ENCODE measurements at places on chromosomes 11 and 22.

DNA sequence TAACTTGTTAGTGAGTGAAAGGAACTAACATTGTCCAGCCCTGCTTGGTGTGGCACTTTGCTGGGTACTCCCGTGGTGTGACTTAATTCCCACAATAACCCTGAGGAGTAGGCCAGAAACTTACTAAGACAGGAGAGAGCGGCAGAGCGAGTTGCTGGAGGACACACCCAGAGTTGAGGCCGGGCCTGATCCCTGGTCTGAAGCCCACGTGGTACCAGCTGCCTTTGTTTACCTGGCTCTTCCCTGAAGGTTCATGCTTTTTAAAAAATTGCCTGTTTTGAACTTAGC lies 594 bp downstream of the MPST start:
- peak; percentile 11 for DNase-seq

- DNase-seq: no peak
Measured at GRCh38 chr11:81104051-81104450, 1629.6 kb downstream of the FAM181B start.

DNA sequence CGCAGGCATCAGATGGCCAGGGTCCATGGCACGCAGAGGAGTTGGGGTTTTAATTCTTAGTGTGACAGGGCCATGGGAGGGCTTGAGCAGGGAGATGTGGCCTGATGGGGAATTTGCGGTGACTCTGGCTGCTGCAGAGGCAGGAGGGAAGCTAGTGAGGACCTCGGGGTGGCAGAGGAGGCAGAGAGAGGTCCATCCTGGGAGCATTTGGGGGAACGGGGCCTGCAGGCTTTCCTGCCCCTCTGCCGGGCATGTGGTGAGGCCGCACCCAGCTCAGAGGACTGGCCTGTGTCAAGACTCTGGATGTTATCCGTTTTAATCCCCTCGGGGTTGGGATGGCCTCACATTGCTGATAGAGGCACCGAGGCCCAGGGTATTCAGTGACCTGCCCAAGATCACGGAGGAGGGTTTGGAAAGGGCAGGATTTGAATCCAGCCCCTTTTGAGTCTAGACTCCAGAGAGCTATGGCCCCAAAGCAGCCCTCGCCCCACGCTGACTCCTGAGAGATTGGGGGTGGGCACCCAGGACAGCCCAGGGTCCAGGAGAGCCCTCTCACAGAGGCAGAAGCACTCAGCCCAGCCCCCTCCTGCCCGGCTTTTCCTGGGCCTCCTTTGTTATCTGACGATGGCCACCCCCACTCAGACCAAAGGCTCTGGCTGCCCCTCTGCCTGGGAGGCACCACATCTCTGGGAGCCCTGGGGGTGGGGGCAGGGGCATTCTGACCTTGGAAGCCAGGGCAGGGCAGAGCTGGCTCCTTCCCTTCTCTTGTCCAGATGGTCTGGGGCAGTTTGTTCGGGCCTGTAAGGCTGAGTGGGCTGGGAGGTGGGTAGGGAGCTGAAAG lies 13.9 kb downstream of the MGAT3 start:
- DNase-seq: no peak

DNA sequence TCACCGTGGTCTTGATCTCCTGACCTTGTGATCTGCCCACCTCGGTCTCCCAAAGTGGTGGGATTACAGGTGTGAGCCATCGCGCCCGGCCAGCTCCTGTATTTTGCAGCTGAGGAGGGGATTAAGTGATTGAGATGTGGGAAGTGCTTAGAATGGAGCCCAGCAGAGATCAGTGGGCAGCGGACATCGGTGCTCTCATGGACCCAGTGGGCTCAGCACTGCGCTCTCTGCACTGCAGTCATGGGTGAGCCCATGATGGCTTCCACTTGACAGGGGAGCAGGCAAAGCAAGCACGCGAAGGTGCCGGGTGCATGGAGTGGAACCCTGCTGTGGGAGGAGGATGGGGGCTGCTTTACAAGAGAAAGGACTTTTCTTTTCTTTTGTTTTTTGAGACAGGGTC lies 9.1 kb upstream of the CCDC88B start:
- DNase-seq: no peak

GRCh38 chr22:25021976-25022711 lies 69.6 kb downstream of the KIAA1671 start:
- DNase-seq: no peak

- DNase-seq: no peak
Measured at GRCh38 chr11:114596175-114596919, 761 bp upstream of the NXPE4 start.

DNA sequence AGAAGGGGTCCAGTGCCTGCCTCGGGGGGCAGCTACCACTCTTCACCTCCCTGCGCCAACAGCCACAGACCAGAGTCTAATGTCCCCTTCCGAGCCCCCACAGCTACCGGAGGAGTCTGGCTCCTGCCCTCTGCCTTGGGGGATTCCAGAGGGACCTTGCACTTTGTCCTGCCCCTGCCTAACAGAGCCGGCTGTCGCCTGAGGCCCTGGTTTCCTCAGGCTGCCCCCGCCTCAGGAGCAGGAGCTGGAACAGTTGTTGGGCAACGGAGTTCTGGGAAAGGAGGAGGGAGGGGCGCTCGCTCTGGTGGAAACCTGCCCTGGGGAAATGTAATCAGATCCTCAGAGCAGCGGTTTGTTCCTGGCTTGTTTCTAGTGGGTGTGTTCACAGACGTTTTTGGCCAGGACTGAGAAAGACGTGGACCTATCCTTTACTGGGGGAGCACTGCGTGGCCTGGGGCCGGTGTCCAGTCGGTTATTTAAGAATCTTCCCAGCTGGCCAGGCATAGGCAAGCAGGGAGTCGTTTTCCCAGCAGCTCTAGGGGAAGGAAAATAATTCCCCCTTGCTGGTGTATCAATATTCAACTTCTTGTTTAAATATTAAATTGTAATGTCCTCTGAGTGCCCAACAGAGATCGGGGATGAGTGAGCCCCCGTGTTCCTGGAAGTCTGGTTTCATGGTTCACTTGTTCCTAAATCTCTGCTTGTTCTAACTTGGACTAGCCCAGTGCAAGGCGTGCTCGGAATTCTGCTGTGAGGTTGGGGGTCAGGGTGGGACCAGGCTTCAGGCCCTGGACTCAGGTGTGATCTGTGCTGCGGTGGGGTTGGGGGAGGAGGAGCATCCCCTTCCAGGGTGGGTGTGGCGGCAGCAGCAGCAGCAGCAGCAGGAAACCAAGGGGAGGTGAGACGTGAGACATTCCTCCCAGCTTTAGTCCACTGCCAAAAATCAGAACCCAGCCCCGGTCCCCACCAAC lies 32.1 kb downstream of the A4GALT start:
- peak; percentile 46 for DNase-seq

GRCh38 chr11:66713746-66714480 lies 15.1 kb downstream of the SPTBN2 start:
- no peak for DNase-seq

DNA sequence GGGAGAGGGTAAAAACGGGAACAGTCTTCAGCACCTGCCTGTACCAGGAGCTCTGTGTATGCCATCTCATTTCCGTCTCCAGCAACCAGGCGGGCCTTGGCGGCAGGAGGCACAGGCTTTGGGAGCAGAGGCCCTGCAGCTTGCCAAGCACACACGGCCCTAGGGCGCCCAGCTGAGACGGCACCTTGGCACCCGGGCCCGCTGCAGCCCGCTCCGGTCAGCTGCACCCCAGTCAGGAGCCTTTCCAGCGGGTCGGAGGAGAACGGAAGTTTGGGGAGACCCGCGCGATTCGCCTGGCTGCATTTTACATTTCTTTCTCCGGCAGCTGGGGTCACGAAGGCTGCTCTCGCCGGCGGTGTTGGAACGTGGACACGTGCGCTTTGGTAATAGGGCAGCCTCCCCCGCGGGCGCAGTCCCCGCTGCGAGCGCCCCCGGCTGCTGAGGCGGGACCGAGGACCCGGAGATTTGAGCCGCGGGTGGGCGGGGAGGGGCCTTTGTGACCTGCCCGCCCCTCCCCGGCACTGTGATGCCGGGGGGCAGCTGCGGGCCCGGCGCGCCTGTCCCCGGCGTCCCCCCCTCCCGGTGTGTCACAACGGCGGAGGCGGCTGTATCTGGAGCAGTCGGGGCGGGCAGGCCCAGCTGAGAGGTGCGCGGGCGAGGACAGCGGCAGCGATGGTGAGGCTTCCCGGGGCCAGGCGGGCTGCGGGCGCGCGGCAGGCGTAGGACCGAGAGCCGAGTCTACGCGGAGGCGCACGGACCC lies at the start of gene TUBA8:
Gene TUBA8, plus strand, starts transcription at position 616 of the 760 bp plus-strand sequence. Its CDS starts 57 bp downstream, at position 673.
- no peak for DNase-seq

- DNase-seq: no peak
Measured at GRCh38 chr22:43291381-43291780, 51.8 kb downstream of the SCUBE1 start.

Data from NCI-H446 (cell line).